GM18507 (cell line): ENCODE measurements at places on chromosomes 16 and 17.

DNA sequence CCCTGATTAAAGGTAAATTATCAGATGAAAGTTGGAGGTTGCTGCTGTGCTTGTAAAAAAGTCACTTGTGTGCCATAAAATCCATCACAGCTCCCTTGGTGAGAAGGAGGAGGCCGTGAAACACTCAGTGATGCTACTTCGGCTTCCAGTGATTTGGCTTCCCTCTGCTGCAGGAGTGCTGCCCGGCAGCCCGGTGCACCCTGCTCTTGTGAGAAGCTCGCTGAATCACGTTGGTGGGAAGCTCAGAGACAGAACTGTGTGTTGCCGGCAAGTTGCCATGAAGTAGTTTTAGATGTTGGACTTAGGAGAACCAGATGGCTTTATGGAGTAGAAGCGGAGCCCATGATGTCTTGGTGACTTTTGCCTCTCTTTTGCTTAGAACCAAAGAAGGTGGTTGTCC is 33.3 kb downstream of the MSI2 start:
- DNase-seq, result no peak

DNA sequence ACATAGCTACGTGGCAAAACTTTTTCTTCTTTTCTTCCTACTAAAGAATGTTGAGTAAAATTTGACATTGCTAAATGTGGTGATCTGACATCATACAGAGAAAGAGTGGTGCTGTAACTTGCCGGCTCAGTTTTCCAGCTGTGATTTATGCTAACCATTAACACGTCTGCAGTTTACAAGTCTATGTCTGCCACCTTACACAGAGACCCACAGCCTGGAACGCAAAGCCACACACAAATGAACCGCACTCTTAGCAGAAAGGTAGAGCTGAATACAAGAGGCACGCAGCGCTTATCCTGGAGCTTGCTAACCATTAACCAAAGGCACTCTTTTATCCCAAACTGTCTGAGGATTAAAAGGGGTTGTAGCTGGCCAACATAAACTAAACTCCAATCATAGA is 31.9 kb downstream of the CACNG1 start:
- no peak for DNase-seq

- DNase-seq, result no peak
Measured at GRCh38 chr16:67301080-67301782, 21.9 kb downstream of the PLEKHG4 start.

DNA sequence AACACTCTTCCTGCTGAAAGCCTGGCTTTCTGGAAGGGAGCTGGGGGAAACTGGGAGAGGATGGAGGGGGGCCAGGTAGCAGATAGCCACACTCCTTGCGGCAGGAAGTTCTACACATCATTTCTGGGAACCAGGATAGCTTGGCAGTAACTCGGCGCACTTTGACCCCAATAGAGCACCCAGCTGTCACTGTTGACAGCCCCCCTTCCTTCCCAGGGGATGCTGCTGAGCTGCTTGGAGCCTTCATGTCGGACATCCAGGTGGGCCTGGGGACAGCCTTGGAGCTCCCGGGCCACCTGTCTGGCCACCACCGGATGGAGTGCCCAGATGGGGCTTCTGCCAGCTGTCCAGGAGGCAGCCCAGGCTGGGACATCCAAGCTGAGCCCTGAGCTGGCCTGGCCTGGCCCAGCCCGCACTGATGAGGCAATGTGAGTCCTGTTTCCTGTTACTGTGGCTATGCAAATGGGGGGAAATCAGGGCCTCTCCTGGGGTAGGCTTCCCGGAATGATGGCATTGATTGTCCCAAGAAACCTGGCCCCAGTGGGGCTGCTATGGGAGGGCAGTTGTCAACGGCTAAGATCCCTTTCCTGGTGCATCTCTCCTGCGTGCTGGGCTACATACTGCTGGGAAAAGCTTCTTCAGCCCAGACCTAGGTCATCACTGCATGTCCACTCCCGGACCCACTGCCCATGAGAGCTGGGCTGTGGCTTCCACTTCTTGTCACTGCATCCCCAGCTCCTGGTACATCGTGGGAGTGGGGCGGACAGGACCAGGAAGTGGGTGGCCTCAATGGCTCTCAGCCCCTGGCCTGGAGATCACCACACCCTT is 50.0 kb downstream of the SOCS1 start:
- DNase-seq, result no peak

DNA sequence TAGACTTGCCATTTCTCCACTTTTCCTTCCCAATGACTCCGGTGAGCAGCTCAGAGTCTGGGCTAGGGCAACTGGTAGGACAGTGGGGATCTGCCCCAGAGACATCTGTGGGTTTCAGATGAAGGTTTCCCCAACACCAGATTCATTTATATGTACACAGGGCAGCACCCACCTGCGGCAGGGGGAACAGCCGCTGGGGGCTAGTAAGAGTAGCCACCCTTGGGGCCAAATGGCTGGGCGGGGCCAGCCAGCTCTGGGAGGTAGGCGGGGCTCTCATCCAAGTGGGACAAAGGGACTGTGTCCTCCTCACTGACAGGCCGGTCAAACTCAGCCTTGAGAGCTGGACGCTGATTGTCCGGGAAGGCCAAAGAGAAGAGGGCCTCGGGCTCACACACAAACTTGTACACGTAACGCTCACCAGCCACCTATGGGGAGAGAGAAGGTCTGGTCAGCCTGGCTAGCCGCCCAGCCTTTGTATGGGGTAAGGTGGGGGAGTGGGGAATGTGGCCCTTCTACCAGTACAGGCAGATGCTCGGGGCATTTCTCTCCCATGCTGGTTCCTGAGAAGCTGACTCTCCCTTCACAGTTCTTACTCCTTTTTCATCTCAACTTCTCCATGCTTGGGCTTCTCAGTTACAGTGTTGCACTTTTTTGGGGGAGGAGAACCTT is 17.7 kb downstream of the ETV4 start:
- DNase-seq, result no peak

DNA sequence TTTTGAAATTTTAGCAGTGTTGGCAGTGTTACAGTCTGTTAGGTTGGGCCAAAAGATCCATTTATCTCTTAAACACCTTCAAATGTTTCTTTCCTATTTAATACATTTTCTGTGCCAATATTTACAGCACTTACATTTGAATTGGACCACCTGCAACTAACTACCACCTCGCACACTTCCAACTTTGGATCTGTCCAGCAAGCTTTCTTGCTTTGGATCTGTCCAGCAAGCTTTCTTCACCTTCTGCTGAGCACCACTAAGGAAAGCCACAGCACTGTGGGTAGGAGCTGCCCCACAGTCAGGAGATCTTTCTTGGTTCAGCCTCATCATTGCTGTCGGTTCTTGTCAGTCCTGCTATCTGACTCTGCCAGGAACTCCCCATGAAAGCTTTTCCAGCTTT is 129.3 kb downstream of the PHKB start:
- no peak for DNase-seq

GRCh38 chr17:8925808-8926207 is 39.7 kb downstream of the PIK3R5 start:
- no peak for DNase-seq

- DNase-seq, result no peak
Measured at GRCh38 chr16:69318177-69318910, 7.2 kb downstream of the VPS4A start.

DNA sequence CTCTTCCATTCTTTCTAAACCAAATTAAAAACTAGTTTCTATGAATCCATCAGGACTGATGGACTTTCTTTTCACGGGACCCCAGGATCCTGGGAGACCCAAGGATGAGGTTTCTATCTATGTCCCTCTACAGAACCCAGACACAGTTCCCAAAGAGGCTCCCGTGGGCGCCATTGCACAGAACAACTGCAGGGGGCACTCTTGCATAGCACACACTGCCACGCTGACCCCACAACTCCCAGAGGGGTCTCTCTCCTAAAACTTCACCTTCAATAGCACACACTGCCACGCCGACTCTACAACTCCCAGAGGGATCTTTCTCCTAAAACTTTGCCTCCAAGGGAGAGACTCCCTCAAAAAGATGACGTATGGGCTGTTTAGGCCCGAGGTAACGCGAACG is 9.0 kb downstream of the ABR start:
- no peak for DNase-seq

GRCh38 chr17:43736389-43736788 is 22.2 kb downstream of the SOST start:
- DNase-seq, result no peak

- no peak for DNase-seq
Measured at GRCh38 chr17:79977708-79978547, 57.7 kb downstream of the TBC1D16 start.

GRCh38 chr16:25390761-25391160 is 133.1 kb upstream of the ZKSCAN2 start:
- no peak for DNase-seq

GRCh38 chr16:86513471-86514277 is 3.3 kb downstream of the FOXF1 start:
- no peak for DNase-seq

- DNase-seq, result no peak
Measured at GRCh38 chr16:73287859-73288405, 240.0 kb upstream of the ZFHX3 start.

DNA sequence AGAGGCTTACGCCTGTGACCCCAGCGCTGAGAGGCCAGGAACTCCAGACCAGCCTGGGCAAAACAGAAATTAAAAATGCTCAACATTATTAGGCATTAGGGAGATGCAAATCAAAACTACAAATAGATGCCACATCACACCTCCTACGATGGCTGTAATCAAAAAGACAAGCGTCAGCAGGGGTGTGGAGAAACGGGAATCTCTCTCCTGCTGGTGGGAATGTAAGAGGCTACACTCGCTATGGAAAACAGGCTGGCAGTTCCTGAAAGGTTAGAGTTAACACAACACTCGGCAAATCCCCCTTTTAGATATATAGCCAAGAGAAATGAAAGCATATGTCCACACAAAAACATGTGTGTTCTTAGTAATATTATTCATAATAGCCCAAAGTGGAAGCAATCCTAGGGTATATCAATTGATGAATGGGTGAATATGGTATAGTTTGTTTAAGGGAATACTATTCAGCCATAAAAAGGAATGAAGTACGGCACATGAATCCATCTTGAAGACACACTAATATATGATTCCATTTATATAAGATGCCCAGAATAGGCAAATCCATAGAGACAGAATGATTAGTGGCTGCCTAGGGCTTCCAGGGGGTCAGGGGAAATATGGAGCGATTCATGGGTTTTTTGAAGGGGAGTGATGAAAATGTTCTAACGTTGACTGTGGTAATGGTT is 1.8 kb upstream of the NPRL3 start:
- no peak for DNase-seq

- no peak for DNase-seq
Measured at GRCh38 chr16:55292491-55292890, 31.5 kb upstream of the IRX6 start.

- no peak for DNase-seq
Measured at GRCh38 chr17:78176548-78177025, 8.2 kb downstream of the SYNGR2 start.

GRCh38 chr17:36691606-36692005 is 90.2 kb downstream of the MRM1 start:
- DNase-seq, result no peak

DNA sequence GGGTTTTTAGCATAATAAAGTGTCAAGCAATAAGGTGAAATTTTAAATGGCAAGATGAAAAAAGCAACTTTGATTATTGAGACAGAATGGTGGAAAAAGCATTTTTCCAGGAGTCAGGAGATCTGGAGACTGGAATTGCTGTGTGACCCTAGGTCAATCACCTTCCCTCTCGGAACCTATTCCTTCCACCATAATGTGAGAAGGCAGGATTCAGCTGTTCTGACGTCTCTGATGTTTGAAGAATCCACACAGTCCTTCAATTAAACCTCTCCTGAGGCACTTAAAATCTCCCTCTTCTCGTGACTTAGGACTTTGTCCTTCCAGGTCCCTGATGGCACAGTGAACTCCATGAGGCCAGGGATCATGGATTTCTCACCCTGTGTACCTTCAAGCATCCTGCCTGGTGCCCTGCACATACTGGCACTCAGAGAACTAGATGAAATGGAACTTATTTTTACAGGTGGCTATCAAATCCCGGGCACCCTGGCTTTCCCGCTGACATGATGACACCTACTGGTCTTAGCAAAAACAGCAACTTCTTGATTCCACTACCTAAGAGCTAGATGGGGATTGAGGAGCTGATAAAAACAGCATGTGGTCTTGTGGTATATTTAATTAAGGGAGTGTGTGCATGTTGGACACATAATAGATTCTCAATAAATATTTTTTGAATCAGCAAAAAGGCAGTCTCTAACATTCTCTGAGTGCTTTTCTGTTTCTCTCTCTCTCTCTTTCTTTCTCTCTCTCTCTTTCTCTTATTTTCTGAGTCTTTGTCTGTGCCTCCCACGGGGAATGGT is 2.3 kb upstream of the CCDC182 start:
- no peak for DNase-seq

GRCh38 chr17:41002814-41003213 is 3.1 kb upstream of the KRTAP3-2 start:
- DNase-seq, result no peak

DNA sequence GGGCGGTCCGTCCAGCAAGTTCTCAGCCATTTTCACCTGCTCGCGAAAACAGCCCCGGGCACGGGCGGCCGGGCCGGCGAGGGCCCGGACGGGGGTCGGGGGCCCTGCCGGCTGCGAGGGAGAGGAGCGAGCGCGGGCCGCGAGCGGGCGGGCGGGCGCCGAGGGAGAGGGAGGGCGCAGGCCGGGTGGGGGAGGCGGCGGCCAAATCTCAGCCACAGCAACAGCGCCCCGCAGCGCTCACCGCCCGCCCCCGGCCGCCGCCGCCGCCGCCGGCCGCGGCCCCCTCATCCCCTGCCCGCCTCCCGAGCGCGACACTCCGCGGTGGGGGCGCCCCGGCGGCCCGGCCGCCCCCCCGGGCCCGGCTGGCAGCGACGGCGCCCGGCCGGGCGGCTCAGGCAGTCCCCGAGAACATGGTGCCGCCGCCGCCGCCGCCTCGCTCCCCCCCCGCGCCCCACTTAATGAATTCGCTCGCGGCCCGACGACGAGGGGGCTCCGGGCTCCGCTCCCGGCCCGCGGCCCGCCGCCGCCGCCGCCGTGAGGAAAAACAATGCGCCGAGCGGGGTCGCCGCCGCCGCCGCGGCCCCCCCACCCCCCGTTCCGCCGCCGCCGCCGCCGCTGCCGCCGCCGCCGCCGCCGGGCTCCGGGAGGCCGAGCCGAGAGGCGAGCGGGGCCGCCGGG is 487 bp downstream of the CREBBP start:
- peak; percentile 40 for DNase-seq

DNA sequence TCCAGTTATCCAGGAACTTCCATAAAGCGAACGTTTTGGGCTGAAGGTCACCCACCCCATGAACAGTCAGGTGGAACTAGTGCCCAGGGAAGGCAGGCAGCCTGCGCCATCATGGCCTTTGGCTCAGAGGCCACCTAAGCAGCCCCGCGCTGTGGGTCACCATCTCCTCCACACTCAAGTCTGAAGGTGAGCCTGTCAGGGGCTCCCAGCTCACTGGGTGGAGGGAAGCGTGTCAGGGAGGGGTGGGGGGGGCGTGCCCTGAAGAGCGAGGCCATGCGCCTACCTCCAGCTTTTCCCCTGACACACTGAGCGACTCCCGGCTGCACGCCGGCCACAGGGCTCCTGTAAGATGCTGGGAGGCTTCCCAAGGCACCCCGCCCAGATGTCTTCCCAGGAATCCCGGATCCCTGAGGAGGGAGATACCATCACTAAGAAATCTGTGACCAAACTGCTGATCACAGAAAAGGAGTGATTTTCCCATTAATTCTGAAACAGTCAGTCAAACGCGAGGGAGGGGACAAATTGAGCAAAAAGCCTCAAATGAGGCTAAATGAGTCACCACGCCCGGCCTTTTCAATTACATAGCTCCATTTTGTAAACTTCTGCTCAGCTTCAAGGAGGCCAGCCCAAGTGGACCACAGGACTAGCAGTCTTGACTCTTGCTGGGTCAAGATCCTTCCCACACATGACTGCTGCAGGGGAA is 26.5 kb upstream of the SLC25A19 start:
- DNase-seq, result no peak
